ENCODE measurements at places on chromosomes 1 and 21.
A peak's percentile ranks its signal among the peaks of the same experiment; 100 is the strongest.

DNA sequence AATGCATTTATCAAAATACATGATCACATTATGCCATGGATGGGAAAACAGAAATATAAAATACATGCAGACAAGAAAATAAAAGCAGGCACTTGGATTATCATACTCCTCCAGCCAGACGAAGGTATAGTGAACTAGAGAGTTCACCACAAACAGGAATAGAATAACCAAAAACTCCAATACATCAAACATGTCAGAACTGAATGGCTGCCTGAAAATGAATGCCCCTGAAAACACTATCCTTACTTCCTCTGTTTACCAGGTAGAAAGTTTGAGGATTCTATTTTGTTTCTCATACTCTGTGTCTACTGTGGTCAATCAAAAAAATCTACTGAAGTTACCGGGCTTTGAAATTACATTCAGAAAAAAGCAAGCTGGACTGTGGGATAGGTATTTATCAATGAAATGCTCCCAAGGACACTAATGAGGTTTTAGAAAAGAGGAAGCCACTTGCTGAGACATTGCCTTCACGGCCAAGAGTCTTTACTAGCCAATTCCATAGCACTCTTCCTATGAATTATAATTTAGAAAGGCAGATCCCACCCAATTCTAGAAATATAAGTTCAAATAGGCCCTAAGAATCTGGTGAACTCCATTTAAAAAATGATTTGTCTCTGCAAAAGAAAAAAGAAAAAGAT lies 197.7 kb downstream of the SMYD3 start:
- no peak for DNase-seq

DNA sequence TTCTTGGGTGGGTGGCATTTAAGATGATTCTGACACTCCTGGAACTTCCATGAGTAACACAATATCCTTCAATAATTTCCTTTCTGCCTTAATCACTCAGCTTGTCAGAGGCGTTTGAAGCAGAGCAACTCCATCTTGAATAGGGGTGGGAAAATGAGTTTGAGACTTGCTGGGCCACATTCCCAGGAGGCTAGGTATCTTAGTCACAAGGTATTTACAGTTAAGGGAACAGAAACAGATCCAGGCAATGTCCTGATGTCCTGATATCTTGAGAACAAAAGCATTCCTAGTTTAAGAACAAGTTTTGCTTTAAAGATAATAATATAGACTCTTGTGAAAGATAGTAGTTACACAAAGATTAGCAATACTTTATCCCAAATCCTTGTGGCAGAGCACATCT lies 76.6 kb upstream of the KIAA0040 start:
- DNase-seq = no peak

GRCh38 chr1:212700892-212701819 lies 1.5 kb upstream of the BATF3 start:
- peak; percentile 79 for DNase-seq

- no peak for DNase-seq
These were observed 1532.7 kb upstream of the TPTE start for GRCh38 chr21:8988696-8989095.

DNA sequence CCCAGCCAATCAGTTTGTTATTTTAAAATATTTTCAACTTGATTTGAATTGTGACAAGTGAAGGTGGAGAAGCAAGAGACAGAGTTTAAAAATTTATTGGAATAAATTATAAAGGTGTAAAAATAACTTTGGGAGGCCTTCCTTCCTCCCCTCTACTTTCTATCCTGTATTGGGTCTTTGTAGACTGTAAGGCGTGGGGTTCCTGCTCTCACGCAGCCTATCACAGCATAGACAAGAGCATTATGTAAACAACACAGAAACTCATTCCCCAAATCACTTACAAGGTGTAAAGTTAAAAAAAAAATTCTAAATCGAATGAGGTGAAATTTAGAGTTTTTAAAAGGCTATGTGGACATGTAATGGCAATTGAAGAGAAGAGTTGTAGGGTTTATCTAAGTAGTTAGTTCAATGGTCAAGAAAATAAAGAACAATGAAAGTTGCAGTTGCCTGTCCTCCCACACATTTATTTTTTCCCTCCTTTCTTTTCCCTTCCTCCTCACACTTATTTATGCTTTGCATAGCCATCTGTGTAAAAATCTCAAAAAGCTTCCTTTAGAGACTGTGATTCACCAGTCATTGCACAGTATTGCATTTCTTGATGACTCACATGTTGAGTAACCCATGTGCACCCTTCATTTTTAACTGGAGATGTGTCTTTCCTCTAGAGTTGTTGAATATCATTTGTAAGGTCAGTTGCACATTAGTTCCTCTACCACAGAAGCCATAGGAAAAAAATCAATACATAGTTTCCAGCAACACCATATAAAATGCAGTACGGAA lies 242.2 kb downstream of the PTPRC start:
- no peak for DNase-seq

- DNase-seq = no peak
These were observed 81.7 kb upstream of the TSPAN2 start for GRCh38 chr1:115170961-115171392.

- DNase-seq = no peak
These were observed 142.9 kb upstream of the DUSP10 start for GRCh38 chr1:221884821-221885220.

GRCh38 chr1:206800891-206801290 lies 28.6 kb upstream of the IL10 start:
- no peak for DNase-seq

DNA sequence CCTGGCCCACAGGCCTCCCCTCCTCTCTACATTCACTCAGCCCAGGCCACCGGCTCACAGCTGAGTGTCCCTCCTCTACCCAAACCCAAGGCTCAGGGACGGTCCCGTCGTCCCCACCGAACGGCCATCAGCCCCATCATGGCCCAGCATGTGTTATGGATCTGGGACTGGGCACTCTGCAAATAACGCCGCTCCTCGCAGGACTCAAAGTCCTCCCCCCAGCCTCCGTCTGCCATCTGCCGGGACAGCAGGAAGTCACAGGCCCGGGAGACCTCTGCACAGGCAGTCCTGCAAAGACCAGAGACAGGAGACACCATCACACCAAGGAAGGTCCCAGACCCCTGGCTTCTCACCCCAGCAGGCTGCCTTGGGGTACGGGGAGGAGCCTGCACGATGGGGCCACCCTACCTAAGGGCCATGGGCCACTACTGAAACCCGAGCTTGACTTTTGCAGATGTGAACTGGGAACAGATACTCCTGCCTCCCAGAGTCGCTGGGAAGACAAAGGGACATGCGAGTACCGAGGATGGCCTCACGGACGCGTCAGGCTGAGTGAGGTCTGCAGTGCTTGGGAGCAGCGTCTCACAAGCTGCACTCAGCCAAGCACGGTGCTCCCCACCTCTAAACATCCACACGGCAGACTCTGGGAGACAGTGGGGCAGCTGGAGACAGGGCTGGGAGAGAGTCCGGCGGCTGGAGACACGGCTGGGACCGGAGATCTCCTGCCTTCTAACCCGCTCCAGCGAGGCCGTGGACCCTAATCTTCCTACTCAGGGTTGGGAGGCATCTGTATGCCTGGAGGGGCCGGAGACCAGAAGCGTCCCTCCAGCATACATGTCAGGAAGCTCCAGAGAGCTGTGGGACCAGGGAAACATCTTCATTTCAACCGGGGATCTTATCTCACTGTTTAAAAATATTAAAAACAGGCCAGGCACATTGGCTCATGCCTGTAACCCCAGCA lies 10.4 kb upstream of the SPATC1L start:
- DNase-seq = peak; percentile 64

- no peak for DNase-seq
These were observed 2.5 kb downstream of the KRTAP10-11 start for GRCh38 chr21:44648557-44649311.

DNA sequence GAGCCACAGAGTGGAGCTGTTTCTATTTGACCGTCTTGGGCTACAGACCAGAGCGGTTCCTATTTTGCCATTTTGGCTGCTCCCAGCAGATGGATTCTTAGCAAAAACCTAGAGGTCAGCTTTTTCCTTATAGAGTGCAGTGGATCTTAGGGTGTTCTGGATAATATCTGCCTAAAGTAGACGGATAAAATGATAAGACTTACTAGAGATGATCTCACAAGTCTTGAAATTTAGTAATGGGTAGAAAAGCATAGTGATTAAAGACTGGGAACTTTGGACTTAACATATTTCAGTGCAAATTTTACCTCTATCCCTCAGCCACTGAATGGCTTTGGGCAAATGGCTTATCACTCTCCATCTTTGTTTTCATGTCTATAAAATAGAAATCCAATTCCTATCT lies 439.8 kb downstream of the ADGRL2 start:
- no peak for DNase-seq

DNA sequence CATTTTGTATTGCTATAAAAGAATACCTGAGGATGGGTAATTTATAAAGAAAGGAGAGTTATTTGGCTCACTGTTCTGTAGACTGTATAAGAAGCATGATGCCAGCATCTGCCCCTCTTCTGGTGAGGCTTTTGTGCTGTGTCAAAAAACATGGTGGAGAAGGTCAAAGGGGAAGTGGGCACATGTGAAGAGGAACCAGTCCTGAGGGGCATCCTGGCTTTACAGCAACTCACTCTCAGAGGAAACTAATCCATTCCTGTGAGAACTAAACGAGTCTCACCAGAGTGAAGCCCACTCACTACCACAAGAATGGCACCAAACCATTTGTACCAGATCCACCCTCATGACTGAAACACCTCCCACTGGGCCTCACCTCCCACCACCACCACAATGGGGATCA lies 18.8 kb upstream of the SELP start:
- DNase-seq = no peak

- no peak for DNase-seq
These were observed 38.0 kb upstream of the FOXO6 start for GRCh38 chr1:41323243-41323642.

DNA sequence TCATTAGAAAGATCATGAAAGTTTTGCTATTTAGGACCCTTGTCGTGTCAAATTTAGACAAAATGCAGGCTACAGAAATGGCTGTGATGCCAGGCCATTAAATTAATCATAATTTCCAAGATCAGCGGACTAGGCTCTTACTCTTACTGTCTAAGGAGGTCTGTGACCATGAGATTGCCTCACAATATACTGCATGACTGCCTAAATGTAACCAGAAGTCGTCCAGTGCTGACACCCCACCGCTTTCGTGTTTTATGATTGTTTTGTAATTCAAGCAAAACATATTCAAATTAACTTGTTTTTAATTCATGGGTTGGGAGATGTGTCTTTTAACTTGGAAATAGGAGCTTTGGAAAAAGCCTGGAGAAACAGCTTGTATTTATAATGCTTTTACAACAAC lies 947.5 kb downstream of the BRINP3 start:
- no peak for DNase-seq

GRCh38 chr1:28395181-28395580 lies 25.6 kb downstream of the PHACTR4 start:
- no peak for DNase-seq

DNA sequence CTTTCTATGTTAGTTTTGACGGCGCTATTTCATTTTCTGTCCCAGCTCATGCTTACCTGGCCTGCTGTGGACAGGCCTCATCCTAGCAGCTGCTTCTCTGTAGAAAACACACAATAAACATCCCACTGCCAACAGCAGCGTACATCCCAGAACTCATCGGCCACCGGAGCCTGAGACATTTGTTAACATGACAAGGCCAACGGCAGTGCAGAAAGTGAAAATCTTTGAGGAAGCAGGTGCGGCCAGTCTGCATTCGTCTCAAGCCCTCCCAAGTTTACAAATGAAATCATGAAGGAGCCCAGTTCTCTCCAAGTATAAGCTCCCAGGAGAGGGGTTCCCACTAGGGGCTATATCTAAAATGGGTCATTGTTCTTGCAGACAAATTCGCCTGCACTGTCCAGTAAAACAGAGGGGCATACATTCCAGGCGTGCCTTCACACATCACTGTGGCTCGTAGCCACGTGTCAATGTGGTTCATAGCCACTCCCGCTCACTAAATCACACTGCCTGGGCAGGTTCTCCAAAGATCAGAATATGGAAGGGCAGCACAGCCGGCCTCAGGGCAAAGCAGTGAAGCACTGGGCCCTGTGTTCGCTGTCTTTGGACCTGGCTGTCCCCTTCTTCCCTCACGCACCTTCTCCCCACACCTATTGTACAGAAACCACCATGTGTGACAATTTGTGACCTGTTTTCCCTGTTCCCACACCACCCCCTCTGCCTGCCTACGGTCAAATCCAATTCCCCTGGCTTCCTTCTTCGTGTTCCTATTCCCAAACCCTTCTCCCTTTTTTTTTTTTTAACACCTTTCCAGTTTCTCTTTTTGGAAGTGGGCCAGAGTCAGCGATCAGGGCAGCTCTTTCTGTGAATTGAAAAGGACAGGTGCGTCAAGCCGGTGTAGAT lies 27.0 kb upstream of the ABCG1 start:
- DNase-seq = no peak

DNA sequence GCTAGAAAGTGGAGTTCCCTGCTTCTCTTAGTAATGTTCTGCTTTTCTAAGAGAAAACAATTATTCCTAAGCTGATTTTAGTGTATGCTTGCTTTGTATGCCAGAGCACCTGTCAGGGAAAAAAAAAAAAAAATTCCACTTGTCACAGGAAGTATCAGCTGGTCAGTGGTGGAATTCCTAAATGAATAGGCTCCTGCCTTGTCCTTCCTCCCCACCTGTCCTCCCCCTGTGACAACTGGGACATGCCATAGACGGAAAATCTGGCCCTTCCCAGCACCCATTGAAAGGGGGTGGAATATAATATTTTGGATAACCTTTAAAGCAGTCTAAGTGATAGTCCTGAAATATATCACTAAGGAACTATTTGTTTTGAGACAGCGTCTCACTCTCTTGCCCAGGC lies 10.8 kb downstream of the FNDC5 start:
- DNase-seq = no peak
